ENCODE measurements at places on chromosomes 12 and 14.

DNA sequence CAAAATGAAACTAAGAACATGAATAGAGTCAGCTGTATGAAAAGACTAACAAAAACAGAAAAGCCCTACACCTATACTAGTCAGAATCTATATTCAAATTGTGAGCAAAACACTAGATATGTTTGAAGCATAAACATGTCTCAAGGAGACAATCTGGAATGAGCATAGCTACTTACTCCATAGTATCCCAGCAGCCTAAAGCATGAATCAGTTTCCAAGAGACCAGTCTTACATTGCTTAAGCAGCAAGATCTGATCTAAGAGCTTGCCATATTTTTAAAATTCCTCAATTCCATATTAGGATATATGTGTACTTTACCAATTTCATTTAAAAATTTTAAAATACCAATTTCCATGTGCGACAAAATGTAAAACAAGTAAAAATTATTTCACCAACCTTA lies 7.7 kb downstream of the CAPS2 start:
- no peak for DNase-seq

- no peak for DNase-seq
Observed at GRCh38 chr12:54419088-54419887, at the start of gene ITGA5. ITGA5 (minus strand) TSS chr12:54419266; CDS start chr12:54419198, 68 bp downstream.

DNA sequence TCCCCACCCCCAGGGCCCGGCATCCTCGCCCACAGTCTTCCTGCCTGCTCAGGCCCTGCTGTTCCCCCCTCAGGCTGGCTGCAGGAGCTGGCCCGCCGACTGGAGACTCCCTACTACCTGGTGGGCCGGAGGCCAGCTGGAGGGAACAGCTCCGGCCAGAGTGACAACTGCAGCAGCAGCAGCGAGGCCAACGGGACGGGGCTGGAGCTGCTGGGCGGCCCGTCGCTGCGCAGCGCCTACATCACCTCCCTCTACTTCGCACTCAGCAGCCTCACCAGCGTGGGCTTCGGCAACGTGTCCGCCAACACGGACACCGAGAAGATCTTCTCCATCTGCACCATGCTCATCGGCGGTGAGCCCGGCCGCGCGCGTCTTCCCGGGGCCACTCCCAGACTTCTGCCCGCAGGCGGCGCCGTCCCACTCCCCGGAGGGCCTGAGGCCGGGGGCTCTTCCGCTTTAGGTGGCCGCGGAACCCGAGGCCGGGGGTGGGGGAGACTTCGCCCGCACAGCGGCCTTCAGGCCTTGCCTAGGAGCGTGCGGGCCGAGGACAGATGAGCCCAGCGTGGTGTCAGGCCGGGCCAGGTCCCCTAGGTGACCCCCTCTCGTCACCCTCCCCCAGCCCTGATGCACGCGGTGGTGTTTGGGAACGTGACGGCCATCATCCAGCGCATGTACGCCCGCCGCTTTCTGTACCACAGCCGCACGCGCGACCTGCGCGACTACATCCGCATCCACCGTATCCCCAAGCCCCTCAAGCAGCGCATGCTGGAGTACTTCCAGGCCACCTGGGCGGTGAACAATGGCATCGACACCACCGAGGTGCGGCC lies 10.2 kb downstream of the KCNH3 start:
- no peak for DNase-seq

GRCh38 chr12:41634091-41634490 lies 446.0 kb downstream of the PDZRN4 start:
- no peak for DNase-seq

- DNase-seq: no peak
Observed at GRCh38 chr12:80353254-80353653, 90.8 kb upstream of the PTPRQ start.

- no peak for DNase-seq
Observed at GRCh38 chr14:24705840-24706239, 71.8 kb upstream of the GZMB start.

DNA sequence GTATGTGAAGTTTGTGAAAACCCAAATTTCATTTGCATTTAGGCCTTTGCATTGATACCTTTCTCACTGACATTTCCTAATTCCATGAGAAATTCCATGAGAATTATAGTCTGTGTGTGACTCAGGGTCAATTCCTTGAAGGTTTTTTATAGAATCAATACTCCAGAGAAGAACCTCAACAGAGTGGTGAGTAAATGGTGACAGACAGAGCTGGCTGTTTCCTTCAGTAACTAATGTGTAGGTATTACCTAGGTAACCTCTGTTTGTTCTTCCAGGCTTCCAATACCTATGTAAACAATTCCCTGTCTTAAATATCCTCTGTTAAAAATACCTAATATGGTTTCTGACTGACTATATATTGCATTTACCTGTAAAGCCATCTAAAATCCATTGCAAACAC lies 117.0 kb downstream of the TTC8 start:
- DNase-seq: no peak

GRCh38 chr12:66048835-66049537 lies 81.6 kb downstream of the LLPH start:
- DNase-seq: no peak

DNA sequence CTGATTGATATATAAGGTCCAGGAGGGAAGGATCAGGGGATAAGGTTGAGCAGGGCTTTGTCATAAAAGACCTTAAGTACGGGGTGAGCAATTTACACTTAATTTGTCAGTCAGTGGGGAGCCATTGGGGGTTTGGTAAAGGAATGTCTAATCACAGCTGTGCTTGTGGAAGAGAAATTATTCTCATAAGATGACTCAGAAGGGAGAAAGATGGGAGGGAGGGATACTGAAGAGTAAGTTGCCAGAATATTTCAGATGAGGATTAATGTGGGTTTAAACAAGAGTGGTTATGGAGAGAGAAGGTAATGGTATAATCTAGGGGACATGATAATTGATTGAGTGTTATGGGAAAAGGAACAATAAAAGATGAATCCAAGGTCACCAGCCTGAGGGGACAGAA lies 500.1 kb upstream of the CCDC196 start:
- no peak for DNase-seq

- DNase-seq: no peak
Observed at GRCh38 chr12:44384136-44384535, 492.0 kb downstream of the NELL2 start.

- no peak for DNase-seq
Observed at GRCh38 chr12:131620946-131621681, 89.8 kb upstream of the SFSWAP start.

- DNase-seq: no peak
Observed at GRCh38 chr14:72377016-72377415, 444.8 kb downstream of the RGS6 start.

- peak; percentile 14 for DNase-seq
Observed at GRCh38 chr14:106094654-106095189, 568.3 kb downstream of the TMEM121 start.

GRCh38 chr12:113571713-113572112 lies 100.0 kb upstream of the LHX5 start:
- DNase-seq: no peak

- no peak for DNase-seq
Observed at GRCh38 chr14:99544991-99545390, 59.0 kb downstream of the CCDC85C start.

DNA sequence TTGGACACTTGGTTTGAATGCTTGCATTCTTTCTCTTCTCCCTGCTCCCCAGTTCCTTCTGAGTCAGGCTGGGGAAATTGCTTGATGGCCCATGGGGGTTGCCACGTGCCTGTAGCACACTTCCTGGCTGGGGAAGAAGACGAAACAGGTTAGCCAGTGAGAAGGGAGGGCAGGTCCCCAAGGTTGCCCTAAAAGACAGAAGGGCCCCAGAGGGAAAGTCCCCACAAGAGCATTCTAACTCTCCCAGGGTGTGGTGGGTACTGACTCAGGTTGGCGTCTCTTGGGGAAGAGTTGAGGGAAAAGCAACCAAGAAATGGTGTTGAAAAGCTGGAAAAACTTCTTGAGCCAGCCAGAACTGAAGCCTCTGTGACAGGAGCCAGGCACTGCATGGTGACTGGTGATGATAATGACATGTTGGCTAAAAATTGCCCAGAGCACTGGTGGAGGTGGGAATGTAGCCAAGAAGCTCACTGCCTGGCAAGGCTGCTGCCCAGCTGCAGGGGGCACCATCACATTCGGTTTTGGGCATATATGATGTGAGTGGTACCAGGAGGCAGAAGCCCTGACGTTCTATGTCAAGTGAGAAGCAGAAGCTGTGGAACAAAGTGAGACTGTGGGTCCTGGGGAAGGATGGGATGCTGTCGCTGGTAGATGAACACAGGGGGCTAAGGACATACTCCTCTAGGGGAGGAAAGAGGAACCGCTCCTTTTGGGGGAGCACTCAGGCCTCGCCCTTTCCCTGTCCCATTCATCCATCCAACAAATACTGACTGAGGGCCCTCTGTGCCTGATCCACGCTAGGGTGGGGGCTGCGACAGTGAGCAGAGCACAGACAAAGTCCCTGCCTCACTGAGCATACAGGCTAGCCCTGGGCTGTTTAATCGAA lies 8.1 kb upstream of the RABGGTA start:
- no peak for DNase-seq

GRCh38 chr12:4220536-4221257 lies 52.9 kb upstream of the CCND2 start:
- no peak for DNase-seq

DNA sequence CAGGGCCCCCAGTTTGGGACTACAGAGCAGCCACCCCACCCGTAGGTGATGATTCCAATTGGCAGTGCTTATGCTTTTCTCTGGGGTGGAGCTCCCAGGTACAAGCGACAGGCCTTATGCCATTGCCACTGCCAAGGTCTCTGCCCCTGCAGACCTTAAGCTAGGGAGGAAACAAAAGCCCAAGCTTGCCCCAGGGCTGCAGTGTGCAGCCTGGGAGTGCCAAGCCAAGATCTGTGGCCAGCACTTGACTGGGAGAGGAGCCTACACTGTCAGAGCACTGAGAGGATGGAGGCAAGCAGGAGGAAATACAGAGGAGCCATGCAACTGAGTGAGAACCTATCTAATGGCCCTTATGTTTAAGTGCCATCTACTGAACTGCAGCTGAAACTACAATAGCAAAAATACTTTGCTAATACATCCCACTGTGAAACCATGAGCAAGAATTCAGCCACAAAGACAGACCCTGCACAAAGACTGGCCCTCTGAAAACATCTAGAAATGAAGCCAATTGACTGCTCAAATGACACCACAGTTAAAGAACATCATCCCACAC lies 17.7 kb upstream of the ASCL1 start:
- no peak for DNase-seq

DNA sequence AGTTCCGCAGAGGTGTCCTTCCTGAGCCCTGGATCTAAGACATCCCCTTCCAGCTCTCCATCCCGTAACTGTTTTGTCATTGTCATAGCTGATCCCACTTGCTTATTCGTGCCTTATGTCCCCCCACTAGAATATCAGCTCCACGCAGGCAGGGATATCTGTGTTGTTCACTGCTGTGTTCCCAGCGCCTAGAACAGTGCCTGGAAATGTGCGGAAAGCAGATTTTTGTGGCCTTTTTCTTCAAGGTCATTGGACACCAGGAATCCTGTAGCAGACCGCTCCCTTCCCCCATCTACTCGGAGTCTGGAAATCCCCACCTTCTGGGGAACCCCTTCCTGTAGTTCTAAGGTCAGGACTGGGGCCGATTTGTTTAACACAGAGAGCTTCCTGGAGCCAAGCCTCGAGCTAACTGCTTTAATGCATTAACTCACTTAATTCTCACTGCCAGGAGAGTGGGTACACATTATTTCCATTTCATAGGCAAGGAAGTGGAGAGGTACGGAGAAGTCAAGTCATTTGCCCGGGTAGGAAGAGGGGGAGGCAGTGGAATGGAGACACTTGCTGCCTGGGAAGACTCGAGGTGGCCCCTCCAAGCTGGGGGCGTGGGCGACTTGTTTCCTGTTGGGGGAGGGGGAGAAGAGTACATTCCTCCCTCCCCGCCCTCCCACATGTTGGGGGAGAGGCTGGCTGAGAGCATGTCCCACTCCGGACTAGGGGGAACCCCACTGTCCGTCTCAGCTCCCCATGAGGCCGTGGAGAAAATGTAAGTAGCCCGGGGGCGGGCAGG lies 1.2 kb upstream of the SH2B3 start:
- DNase-seq: peak; percentile 48

- no peak for DNase-seq
Observed at GRCh38 chr12:50538182-50538581, 33.4 kb downstream of the DIP2B start.

GRCh38 chr12:15168026-15168678 lies 53.1 kb downstream of the RERG start:
- DNase-seq: no peak

DNA sequence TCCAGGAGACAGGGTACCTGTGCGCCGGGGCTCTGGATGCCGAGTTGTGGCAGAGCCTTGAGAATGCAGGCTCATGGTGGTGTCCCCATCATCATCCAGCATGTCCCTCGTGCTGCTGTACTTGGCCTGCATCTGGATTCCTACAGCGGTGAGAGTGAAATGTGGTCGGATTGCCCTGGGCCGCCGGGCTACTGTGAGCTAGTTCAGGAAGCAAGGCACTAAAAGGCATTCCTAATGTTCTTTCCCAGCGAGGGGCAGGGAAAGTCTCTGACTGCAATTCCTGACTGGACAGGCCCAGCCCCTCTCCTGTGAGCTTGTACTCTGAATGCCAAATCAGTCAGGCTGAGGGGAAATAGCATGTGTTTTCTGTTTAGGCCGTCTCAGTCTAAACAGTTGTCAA lies at the start of gene CLEC1A:
Gene CLEC1A (minus strand): TSS at position 195 of the 400 bp plus-strand sequence. CDS start 63 bp downstream, at position 132.
- DNase-seq: no peak

GRCh38 chr12:45658020-45658419 lies 71.5 kb upstream of the ARID2 start:
- DNase-seq: no peak

DNA sequence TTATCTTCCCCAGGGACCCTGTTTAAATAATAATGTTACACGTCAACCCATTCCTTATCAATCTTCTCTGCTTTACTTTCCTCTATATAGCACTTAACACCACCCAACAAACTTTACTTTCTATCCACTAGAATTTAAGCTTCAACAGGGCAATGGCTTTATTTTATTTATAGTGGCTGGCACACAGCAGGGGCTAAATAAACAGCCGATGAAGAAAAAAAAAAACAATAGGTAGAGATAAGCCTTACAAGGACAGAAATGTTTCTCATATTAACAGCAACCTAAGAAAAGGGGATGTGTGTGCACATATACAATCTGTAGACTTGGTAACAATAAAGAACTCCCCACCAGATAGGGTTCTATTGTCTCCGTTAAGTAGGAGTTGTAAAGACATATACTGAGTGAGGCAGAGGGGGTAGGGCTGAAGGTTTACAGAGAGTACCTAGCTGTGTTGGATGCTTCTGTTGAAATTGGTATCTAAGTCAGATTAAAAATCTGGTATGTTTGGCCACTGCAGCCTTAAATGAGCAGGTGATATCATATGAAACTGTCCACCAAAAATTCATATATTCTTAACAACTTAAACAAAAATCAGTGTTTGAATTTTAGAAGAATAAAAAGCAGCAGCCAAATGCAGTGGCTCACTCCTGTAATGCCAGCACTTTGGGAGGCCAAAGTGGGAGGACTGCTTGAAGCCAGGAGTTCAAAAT lies 24.7 kb upstream of the AP4S1 start:
- DNase-seq: no peak

DNA sequence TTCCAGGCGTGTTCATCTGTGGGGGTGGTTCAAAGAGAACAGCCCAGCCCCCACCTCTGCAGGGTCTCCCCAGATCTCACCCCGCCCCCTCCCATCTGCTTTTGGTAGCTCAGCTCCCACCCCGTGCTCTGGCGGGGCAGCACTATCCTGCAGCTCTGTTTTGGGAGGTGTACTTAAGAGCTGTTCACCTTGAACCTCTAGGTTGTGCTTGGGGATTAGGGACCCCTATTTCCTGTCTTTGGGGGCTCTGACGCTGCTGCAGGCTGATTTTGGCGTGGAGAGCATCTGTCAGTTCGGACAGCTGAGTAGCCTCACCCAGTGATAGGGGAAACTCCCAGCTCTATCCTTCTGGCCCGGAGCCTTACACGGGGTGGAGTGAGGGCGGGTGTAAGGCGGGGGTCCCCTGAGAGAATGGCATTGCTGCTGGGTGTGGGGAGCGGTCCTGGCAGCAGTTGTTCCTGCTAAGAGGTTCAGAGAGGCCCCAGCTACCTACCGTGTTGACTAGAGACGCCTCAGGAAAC lies 765 bp downstream of the TMEM120B start:
- no peak for DNase-seq
